ENCODE measurements at places on chromosomes 12 and 14. TPM values are rescaled to one million over a fixed set of nuclear protein-coding genes. Genes with fewer than 3 reads are reported as not detected.

Gene TMEM263
- total RNA-seq = 43.1 TPM

- peaks cover 2% of the 10 kb centered on the region for H3K4me1 ChIP-seq
- H3K36me3 ChIP-seq = no peaks in the 10 kb centered on the region
- H3K4me3 ChIP-seq = no peak overlapping the region
- H3K27ac ChIP-seq = peak overlapping the region; percentile 59
- no peak for DNase-seq
Observed at GRCh38 chr14:52960627-52961026, 9.8 kb upstream of the FERMT2 start.

GRCh38 chr14:36069535-36069900 is 107.0 kb downstream of the PTCSC3 start:
- no peaks in the 10 kb centered on the region for H3K36me3 ChIP-seq
- no peaks in the 10 kb centered on the region for H3K27me3 ChIP-seq
- no peak overlapping the region for H3K4me3 ChIP-seq
- peak; percentile 48 for DNase-seq
- peak overlapping the region; percentile 15 for H3K27ac ChIP-seq

- DNase-seq = no peak
- H3K27me3 ChIP-seq = peaks cover 29% of the 10 kb centered on the region
- no peaks in the 10 kb centered on the region for H3K36me3 ChIP-seq
- H3K4me1 ChIP-seq = no peaks in the 10 kb centered on the region
- no peak overlapping the region for H3K4me3 ChIP-seq
Observed at GRCh38 chr12:107847430-107847829, 72.9 kb downstream of the ASCL4 start.

Gene LGR5
- 0.19 TPM for total RNA-seq

GRCh38 chr12:104669089-104669721 is 212.5 kb downstream of the CHST11 start:
- H3K4me3 ChIP-seq = no peak overlapping the region
- no peaks in the 10 kb centered on the region for H3K4me1 ChIP-seq
- H3K27me3 ChIP-seq = no peaks in the 10 kb centered on the region
- no peak overlapping the region for H3K27ac ChIP-seq

- H3K27me3 ChIP-seq = no peaks in the 10 kb centered on the region
- H3K36me3 ChIP-seq = no peaks in the 10 kb centered on the region
- H3K27ac ChIP-seq = no peak overlapping the region
- no peak for DNase-seq
Observed at GRCh38 chr14:59830338-59830734, 40.2 kb downstream of the RTN1 start.

DNA sequence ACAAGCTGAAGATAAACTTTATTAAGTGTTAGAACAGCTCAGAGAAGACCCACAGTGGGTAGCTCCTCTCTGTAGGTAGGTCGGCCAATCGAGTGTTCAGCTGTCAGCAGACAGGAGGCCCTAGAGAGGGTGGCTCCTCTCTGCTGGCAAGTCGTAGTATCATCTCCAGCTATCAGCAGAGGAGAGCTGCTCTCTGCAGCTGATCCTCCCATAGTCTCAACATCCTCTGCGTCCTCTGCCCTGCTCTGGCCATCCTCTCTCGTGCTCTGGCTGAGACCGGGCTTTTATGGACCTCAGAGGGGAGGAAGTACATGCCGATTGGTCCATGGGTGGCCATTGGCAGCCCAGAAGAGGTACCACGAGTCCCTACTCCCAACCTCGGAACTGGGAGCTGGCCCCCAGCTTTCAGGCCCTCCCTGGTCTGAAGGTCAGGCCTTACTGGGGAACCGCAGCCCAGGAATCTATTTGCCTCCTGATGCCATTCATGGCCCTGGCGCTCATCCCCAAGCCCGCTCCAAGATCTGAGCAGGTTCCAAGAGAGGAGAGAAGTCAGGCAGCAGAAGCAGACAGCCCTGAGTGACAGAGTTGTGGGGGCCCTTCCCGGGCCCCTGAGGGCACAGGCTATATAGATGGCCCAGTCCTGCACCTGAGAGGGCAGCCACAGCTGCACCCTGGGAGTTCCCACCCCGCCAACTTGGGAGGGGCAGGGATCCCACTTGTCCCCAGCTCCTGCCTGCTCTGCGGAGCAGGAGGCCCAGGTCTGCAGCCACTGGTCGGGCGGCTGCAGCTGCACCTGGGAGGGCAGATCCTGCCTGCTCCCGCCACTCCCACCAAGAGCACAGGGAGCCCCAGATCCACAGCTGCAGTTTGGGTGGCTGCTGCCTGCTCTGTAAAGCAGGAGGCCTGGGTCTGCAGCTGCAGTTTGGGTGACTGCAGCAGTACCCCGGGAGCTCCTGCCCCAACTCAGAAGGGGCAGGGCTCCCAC is 3.5 kb upstream of the PWP1 start:
- no peak overlapping the region for H3K4me3 ChIP-seq
- H3K27ac ChIP-seq = no peak overlapping the region
- H3K4me1 ChIP-seq = peaks cover 11% of the 10 kb centered on the region
- H3K36me3 ChIP-seq = no peaks in the 10 kb centered on the region
- H3K27me3 ChIP-seq = no peaks in the 10 kb centered on the region

GRCh38 chr12:62784576-62784975 is 150.4 kb downstream of the PPM1H start:
- H3K27ac ChIP-seq = no peak overlapping the region
- H3K27me3 ChIP-seq = no peaks in the 10 kb centered on the region
- H3K4me1 ChIP-seq = no peaks in the 10 kb centered on the region
- H3K4me3 ChIP-seq = no peak overlapping the region

DNA sequence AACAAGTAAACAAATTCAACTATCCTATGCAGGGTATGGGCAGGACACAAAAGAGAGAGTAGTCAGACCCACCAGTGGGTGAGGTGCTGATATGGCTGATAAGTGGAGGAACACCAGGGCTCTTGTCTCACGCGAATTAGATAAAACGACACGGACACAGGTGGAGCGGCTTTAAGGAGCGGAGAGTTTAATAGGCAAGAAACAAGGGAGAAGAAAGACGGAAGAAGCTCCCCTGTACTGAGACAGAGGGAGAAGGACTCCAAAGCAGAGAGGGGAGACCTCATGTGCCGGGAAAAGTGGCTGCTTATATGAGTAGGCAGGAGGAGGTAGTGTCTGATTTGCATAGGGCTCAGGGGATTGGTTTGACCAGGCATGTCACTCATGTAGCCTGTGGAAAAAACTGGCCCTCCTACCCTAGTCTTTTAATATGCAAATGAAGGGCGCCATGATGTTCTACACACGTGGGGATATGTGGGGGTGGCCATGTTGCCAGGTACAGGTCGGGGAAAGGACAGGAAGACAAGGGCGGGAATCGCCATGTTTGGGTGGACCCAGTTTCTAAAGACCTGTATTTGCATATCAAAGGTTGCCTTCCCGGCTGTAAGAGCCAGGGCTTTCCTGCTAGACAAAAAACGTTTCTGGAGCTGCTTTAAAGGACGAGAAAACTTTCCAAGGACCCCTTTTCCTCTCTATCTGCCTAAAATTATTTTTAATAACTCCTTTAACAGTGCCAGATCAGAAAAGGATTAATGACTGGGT is 28.8 kb downstream of the RPGRIP1 start:
- peak overlapping the region; percentile 60 for H3K4me3 ChIP-seq
- no peaks in the 10 kb centered on the region for H3K27me3 ChIP-seq
- DNase-seq = peak; percentile 87
- no peaks in the 10 kb centered on the region for H3K36me3 ChIP-seq

DNA sequence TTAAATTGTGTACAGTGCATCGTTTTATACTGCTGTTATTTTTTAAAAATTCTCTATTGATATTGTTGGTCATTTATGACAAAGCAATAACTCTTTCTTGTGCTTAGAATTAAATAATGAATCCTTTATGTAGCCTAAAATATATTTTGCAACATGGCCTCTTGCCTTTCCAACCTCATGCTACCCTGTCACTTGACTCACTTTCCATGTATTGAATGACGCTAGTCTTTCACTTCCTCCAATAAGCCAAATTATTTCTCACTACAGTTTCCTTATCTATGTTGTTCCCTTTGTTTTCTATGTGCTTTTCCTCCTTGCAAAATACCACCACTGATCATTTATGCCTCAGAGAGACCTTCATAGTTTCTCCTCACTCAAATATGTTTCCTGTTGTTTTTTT is 16.3 kb upstream of the EPYC start:
- H3K27me3 ChIP-seq = no peaks in the 10 kb centered on the region
- no peak overlapping the region for H3K27ac ChIP-seq
- H3K4me3 ChIP-seq = no peak overlapping the region
- H3K36me3 ChIP-seq = no peaks in the 10 kb centered on the region
- no peak for DNase-seq

DNA sequence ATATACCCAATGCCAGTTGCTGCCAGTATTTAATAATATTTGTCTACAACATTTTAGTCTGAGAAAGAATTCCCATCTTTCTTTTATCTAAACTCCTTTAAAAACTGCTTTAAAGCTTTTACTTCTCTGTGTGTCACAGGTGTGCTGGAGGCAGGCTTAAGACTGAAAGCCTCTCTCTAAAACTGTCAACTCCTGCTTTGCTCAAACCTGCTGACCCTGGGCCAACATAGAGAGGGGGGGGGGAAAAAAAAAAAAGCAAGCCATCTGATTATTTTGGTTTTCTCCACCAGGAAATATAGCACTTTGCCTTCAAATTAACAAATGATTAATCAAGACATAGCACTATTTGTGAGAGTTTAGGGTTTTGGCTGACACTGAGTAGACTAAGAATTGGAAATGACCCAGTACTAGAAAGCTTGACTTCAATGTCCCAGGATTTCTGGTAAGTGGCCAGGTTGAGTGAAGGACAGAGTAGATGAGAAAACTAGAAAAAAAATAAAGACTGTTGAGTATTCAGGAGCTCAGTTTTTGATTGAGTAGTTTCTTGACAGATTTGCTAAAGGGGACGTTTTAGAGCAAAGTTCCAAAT is 357.0 kb upstream of the FLRT2 start:
- no peaks in the 10 kb centered on the region for H3K27me3 ChIP-seq
- no peak overlapping the region for H3K4me3 ChIP-seq
- no peak overlapping the region for H3K27ac ChIP-seq
- H3K36me3 ChIP-seq = no peaks in the 10 kb centered on the region

Gene RERG
- total RNA-seq = 44.7 TPM

All from kidney (tissue), 22 donors.